A549 treated with RU486 at 1 μM for 4 hours (cell line): ENCODE measurements at places on chromosomes 16 and 17. TPM values are rescaled to one million over a fixed set of nuclear protein-coding genes. Genes with fewer than 3 reads are reported as not detected.

PAFAH1B1 gene
- 176 to 195 TPM (median 184 TPM) in 5 replicates for total RNA-seq

MYH2 gene
- not detected in 5 replicates for total RNA-seq

PIK3R6 gene
- not detected in 5 replicates for total RNA-seq

RASD1 gene
- 0.63 to 1.1 TPM (median 0.89 TPM) in 5 replicates for total RNA-seq

MGAT5B gene
- 16.0 to 25.5 TPM (median 22.3 TPM) in 5 replicates for total RNA-seq

ARL16 gene
- 46.6 to 56.2 TPM (median 49.9 TPM) in 5 replicates for total RNA-seq

NPB gene
- total RNA-seq: 0.38 to 0.73 TPM (median 0.45 TPM) in 5 replicates

SYNRG gene
- total RNA-seq: 11.7 to 14.4 TPM (median 12.6 TPM) in 5 replicates

GTF3C1 gene
- total RNA-seq: 67.7 to 75.1 TPM (median 72.5 TPM) in 5 replicates

CD19 gene
- not detected in 5 replicates for total RNA-seq

GPR179 gene
- 0.02 to 0.05 TPM (median 0.03 TPM) in 5 replicates for total RNA-seq
